ENCODE measurements at places on chromosomes 6 and 20.

DNA sequence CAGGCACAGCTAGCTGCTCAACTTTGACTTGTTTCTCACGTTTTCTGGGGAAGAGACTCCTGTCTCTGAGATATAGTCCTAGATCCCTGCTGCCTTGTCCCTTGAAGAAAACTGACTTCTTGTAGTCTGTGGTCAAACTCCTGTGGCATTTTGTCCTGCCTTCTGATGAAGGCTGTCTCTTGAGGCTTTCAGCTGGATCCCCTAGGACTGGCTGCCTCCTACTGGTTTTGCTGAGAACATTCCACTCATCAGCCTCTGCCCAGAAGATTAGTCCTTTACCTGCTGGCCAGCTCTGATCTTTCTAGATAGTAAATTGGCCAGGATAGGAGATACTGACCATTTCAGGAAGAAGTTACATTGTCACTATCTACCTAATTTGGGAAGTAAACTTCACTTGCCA is 71.9 kb upstream of the CNR1 start:
- DNase-seq = peak; percentile 40

DNA sequence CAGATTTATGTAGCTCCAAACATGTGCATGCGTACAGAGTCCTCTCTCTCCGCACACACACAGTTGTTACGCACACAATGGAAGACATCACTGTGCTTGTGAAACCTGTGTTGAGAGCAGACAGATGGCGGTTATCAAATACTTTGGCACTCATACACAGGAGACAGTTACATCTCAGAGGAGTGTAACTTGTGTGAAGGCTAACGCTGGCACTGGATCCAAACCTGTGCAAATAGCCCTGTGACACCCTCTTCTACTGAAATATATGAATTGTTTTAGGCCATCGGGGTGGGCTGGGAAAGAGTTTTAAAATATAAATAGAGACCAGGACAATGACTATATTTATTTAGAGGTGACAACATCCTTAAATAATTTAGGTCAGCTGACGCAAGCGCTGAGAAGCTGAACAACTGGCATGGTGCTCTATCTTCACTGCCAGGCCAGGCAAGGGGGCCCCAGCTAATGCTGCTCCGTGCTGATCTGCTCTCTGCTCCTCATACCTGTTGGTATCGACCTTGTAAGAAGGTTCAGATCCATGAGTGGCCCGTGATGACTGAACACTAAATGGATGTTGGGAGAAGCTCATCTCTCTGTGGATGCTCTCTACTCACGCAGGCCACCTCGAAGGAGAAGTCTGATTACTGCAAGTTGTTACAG is 69.4 kb downstream of the FOXC1 start:
- DNase-seq = no peak

- no peak for DNase-seq
Observed at GRCh38 chr20:25090492-25091429, 8.8 kb upstream of the VSX1 start.

DNA sequence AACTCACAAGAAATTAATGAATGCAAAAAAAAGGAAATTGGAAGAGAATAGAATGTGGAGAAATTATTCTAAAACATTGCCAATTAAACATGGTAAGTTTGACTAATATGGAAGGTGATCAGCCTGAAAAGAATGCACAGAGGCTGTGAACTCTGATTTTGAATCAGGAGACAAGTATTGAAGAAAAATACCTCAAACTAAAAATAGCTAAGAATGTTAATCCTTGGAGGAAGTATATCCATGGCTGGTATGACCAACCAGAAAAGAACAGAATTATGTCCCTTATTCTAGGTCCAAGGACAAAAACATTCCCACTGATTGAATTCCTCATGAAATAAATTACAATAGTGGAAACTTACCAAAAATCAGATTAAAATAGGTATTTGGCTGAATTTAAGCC is 7.3 kb upstream of the RIMS1 start:
- no peak for DNase-seq

- no peak for DNase-seq
Observed at GRCh38 chr20:272718-273117, 15.2 kb downstream of the DEFB132 start.

DNA sequence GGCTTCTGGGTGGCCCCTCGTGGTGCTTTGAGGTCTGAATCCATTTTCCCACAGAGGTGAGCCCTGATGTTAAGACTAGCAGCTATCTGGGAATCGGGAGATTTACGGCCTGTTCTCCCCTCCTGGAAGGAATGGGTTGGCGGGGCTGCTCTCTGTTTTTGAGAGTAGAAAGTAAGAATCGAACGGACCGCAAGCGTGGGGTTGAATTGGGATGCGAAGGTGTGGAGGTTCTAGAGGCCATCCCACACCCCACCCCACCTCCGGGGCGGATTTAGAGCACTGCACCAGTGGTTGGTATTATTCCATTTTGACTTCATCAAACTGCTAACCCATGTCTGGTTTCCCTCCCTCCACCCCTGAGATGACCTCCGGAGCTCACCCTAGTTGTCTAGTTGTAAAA is 11.5 kb downstream of the PYGB start:
- DNase-seq = no peak

- no peak for DNase-seq
Observed at GRCh38 chr6:158769234-158769770, 49.9 kb downstream of the EZR start.

- peak; percentile 32 for DNase-seq
Observed at GRCh38 chr6:134123666-134124208, 71.3 kb upstream of the SLC2A12 start.

- DNase-seq = no peak
Observed at GRCh38 chr20:22768266-22769178, 184.2 kb upstream of the FOXA2 start.

DNA sequence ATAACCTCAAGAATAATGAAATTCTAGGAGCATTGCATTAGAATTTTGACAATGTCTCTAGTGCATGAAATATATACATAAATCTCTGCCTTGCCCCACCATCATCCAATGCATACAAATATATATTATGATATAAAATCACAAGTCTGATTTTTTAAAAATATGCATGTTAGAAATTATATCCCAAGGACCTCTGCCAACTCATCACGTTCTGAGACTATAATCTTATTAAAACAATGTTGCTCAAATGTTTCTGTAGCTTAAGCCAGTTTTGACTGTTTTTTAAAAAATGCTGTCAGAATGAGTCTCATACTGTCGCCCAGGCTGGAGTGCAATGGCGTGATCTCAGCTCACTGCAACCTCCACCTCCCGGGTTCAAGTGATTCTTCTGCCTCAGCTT is 287.0 kb upstream of the SOX4 start:
- no peak for DNase-seq

GRCh38 chr6:112660626-112661025 is 313.5 kb downstream of the RFPL4B start:
- DNase-seq = no peak

DNA sequence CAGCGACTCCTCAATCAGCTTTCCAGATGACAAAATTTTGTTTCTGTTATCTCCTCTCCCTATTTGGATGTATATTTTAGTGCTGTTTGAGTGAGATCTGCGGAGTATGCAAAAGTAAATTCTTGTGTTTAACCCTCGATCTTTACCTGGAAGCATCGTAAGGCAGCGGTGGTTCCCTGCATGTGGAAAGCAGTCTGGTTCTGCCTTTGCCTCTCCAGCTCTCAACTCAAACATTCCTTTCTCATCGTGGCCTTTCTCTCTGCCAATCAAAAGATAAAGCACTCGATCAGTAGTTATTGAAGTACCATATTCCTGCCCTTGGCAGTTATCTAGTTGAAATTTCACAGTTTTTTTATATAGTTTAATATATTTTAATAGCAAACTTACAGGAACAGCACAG is 44.0 kb upstream of the BTN3A2 start:
- DNase-seq = no peak

DNA sequence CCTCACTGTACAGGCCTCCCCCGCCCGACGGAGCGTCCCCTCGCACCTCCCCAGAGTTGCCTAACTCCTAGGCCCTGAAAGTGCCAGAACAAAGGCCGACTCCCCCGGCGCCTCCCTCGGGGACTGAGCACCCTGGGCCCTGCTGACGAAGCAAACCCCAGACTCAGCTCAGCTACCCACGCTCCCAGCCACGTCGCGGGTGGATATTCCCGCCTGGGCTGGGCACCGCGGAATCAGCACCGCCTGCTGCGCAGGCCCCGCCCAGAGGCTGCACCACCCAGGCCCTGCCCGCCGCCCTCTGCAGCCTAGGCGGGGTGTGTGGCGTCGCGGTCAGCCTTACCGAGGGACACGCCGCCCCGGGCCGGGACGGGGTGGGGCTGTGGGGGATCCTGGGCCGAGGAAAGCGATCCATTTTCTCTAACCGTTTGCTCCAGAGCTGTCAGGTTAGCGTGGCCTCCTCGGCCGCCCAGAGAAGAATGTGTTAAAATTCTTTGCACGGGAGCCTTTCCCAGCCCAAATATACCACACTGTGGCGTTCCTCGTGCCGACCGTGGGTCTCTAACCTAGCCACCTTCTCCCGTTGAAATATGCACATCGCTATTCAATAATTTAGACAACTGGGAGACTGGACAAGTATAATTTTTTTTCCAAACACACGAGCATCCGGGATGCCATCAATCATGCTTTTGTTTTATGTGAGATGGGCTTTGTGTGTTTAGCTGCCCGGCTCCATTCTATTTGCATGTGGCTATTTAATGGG is 31.4 kb downstream of the TFAP2A start:
- no peak for DNase-seq

- DNase-seq = no peak
Observed at GRCh38 chr6:109079981-109080380, 14.7 kb downstream of the SESN1 start.

DNA sequence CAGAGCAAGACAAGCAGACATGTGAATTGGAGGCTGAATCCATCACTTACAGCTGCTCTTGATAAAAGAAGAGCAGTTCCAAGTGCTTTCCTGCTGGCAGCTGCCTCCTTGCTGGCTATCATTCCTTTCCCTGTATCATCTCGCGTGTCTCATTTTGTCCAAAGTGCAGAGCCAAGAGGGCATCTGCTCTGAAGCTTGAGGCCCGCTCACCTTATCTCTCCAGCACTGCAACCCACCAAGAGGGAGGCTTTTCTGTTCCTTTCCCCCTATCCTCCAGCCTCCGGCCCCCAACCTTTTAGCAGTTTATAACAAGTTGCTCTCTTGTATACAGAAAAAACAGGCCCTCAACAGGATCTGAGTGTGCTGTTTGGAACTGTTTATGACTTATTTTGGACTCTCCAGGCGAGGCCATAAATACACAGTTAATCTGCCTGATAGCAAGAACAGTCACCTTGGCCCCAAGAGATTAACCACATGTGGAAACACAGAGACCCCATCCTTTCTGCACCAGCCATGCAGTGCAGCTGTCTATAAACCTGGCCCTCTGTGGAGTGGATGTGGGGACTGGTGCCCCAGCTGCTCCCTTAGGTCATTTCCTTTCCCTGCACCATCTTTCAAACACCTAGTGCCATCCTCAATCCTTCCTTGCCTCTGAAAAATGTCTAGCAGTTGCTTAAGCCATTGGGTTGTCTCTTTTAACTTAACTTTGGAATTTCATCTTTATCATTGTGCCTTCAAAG is 172.5 kb upstream of the FERMT1 start:
- no peak for DNase-seq

DNA sequence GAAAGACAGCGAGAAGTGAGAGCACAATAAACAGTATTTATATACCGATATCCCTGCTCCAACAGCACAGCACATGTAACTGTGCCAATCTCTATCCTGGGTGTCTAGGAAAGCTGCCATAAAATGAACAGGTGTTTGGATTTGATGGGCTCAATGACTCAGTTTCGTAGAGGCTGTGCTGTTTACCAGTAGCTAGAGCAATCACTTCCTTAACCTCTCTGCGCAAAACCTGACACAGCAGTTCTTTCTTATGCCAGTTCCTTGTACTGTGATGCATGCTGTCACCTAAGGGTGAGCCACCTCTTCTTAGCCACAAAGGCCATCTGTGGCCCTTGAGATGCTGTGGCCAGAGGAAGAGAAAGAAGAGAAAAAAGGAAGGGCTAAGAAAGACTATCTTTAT is 59.3 kb downstream of the SHPRH start:
- DNase-seq = no peak

- DNase-seq = no peak
Observed at GRCh38 chr20:17557675-17558006, 12.2 kb upstream of the DSTN start.

- DNase-seq = no peak
Observed at GRCh38 chr6:23630726-23631635, 495.0 kb upstream of the NRSN1 start.

DNA sequence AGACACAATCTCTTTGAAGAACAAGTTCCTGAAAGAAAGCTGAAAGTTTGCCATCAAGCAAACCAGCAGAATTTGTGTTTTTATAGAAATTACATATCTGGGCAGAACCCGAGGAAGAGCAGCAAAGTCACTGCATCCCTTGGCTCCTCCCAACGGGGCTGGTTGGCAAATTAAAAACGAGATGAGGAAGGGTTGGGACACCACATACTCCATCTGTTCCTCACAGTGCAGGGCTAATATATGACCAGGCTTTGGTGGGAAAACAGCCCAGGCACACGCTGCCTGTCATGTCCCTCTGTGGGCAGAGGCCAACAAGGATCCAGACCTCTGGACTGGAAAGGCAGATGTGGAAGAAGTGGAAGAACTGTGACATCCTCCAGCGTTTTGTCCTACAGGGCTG is 607.3 kb downstream of the CDH26 start:
- no peak for DNase-seq

DNA sequence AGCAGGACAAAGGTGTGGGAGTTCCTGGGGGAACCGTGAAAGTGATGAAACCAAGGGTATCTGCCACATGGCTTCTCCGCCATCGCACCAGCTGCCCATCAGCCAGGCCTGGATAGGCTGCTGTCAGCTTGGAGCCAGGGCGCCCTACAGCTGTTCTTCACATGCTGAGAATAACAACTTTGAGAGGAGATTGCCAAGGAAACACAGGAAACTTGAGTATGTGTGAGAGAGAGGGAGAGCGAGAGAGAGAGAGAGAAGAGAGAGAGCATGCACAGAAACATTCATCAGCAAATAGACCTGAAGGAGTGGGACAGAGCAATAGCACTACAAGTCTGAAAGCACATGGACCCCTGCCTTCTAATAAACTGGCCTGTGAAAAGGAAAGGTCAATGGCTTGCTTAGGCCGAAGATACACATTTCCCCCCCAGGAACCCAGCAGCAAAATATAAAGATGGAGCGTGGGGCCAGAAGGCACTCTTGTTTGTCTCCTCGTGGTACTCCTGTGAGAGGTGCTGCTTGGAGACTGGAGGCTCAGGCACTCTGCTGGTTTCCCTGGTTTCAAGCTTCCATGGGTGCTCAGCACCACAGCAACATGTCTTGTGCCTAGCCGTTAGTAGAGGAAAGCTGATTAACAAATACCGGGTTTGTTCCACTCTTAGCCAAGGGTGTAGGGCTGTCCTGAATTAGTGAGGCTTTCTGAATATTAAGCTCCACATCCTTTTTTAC is 53.0 kb downstream of the SNAP25 start:
- no peak for DNase-seq

- DNase-seq = no peak
Observed at GRCh38 chr20:25548613-25549086, 36.7 kb downstream of the NINL start.

DNA sequence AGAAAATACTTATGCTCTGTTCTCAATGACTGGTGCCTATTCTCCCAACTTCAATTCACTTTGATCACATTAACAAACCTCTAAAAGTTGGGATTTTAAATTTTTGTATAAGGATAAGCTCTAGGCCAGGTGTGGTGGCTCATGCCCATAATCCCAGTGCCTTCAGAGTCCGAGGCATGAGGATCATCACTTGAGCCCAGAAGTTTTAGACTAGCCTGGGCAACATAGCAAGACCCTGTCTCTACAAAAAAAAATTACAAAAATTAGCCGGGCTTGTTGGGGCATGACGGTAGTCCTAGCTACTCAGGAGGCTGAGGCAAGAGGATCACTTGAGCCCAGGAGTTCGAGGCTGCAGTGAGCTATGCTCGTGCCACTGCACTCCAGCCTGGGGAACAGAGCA is 3.9 kb downstream of the SSR1 start:
- DNase-seq = no peak

GRCh38 chr6:44264154-44265006 is 971 bp downstream of the NFKBIE start:
- no peak for DNase-seq

Measured in HEK293T (cell line).